Posterior vena cava (tissue), 2 donors: ENCODE measurements at places on chromosomes 6 and 20.

GRCh38 chr6:84353459-84354423 is 126.3 kb upstream of the CEP162 start:
- no peak for DNase-seq

GRCh38 chr6:57006101-57006500 is 40.4 kb upstream of the KIAA1586 start:
- DNase-seq, result no peak

- no peak for DNase-seq
These were observed 3.5 kb downstream of the ZKSCAN8 start for GRCh38 chr6:28145231-28145630.

GRCh38 chr6:24883618-24884017 is 52.1 kb downstream of the RIPOR2 start:
- DNase-seq, result no peak

- no peak for DNase-seq
These were observed 20.3 kb downstream of the HLA-F start for GRCh38 chr6:29743568-29743967.

DNA sequence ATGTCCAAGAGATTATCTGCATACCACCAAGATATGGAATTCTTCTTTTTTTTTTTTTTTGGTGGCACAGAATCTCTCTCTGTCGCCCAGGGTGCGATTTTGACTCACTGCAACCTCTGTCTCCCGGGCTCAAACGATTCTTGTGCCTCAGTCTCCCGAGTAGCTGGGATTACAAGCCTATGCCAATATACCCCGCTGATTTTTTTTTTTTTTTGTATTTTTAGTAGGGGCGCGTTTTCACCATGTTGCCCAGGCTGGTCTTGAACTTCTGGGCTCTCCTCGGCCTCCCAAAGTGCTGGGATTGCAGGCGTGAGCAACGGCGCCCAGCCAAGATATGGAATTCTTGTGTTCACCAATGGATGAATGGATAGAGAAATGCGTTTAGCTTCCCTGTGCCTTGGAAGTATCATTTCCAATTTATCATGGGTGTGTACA is 31.0 kb downstream of the POM121L2 start:
- no peak for DNase-seq
